GM20000 (cell line): ENCODE measurements at places on chromosomes 1 and 21.

- DNase-seq: peak; percentile 78
Measured at GRCh38 chr1:45687754-45688740, at the start of gene TMEM69. TMEM69 (plus strand) TSS chr1:45688181; CDS start chr1:45691069, 2,888 bp downstream.

DNA sequence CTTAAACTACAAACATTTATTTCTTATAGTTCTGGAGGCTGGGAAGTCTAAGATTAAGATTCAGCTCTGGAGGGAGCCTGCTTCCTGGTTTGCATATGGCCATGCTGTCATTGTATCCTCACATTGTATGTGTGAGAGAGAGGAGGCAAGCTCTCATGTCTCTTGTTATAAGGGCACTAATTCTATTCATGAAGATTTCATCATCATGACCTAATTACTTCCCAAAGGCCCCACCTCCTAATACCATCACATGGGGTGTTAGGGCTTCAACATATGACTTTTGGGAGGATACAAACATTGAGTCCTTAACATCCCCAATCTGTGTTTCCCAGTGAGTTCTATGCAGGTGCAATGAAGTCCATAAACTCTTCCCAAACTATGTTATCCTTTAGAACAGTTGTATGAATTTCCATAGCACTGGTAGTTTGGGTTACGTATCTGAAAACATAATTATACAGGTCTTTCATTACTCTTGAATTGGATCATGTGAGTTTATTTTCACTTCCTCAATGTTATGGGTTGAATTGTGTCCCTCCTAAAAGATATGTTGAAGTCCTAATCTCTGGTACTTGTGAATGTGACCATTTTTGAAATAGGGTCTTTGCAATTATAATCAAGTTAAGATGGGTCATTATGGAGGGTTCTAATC, 124.2 kb downstream of the RUNX1 start:
- no peak for DNase-seq

- no peak for DNase-seq
Measured at GRCh38 chr1:244092964-244093638, 42.0 kb downstream of the ZBTB18 start.

DNA sequence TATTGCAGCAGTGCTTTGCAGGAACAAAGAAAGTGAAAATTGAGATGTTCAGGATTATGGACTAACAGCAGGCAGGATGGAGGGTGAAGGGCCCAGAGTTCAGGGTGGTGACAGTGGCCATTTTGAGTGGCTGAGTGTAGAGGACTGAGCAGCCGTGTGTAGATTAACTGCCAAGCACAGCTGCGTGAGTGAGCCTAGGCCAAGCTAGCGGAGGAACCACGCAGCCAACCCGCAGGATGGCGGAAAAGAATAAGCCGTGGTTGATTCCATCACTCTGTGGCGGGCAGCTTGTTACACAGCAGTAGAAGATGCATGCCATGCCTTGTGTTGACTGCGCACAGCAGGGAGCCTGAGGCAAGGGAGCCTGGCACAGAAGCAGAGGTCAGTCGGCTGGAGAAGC, 102.5 kb upstream of the KIF26B start:
- no peak for DNase-seq
